ENCODE measurements at places on chromosomes 1 and 21. TPM values are rescaled to one million over a fixed set of nuclear protein-coding genes. Genes with fewer than 3 reads are reported as not detected.

TINAGL1 gene
- total RNA-seq = not detected

DNA sequence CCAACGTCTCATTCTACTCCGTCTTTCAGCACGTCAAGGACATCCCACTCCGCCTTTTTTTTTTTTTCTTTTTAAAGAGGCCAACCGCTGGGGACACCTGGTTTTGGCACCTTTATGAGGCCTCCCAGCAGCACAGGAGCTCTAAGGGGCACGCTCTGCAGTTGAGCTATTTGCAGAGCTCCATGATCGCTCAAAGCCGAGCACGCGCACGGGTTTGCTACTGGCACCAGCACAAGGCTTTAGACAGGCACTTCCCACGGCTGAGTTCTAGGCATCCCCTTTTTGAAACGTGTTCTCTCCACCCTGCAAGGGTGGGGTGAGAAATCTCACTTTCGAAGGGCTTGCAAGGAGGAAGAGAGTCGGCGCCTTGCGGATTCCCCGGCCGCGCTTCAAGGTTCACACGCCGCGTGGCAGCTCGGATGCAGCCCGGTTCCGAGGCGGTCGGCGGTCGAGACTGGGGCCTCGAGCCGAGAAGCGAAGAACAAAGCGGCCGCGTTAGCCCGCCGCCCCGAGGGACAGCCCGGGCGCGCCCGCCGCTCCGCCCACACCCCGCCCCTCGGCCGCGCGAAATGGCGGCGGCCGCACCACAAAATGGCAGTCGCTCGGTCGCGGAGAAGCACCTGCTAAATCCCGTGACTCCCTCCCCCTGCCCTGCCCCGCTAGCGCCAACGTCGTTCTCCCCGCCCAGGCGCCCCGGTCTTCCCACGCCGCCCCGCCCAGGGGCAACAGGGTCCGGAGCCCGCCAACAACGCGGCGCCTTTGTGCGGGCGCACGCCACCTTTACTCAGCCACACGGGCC, 12.9 kb upstream of the SPEN start:
- H3K27me3 ChIP-seq = no peaks in the 10 kb centered on the region
- H3K4me1 ChIP-seq = peaks cover 32% of the 10 kb centered on the region
- peaks cover 7% of the 10 kb centered on the region for H3K36me3 ChIP-seq
- H3K4me3 ChIP-seq = peak overlapping the region; percentile 94
- peak; percentile 91 for DNase-seq
- peak overlapping the region; percentile 96 for H3K27ac ChIP-seq

SLC25A34 gene
- total RNA-seq = 0.81 TPM

C1orf210 gene
- total RNA-seq = not detected

LRRIQ3 gene
- total RNA-seq = 0.96 TPM

GRCh38 chr1:170893655-170894297, 41.6 kb upstream of the MROH9 start:
- H3K36me3 ChIP-seq = no peaks in the 10 kb centered on the region
- H3K4me3 ChIP-seq = no peak overlapping the region
- H3K27me3 ChIP-seq = peaks cover 16% of the 10 kb centered on the region
- H3K27ac ChIP-seq = no peak overlapping the region

DNA sequence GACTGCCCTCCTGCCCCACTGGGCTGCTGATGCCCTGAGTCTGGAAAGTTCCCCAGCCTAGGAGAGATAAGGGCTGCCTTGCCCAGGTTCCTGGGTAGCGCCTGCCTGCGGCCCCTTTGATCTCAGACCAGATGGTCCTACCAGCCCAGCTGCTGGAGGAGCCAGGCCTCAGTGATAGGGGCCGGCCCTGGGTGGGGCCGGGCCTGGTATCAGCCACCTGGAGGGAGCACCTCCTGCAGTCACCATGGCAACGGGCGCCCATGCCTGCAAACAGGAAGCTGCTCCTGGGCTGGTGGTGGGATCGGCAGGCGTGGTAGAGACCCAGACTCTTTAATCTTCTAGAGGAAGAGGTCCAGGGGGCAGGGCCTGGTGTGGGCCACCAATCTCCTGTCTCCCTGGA, 119.7 kb upstream of the WNT4 start:
- DNase-seq = no peak
- H3K27me3 ChIP-seq = peaks cover 3% of the 10 kb centered on the region
- no peaks in the 10 kb centered on the region for H3K36me3 ChIP-seq
- no peak overlapping the region for H3K4me3 ChIP-seq

DNA sequence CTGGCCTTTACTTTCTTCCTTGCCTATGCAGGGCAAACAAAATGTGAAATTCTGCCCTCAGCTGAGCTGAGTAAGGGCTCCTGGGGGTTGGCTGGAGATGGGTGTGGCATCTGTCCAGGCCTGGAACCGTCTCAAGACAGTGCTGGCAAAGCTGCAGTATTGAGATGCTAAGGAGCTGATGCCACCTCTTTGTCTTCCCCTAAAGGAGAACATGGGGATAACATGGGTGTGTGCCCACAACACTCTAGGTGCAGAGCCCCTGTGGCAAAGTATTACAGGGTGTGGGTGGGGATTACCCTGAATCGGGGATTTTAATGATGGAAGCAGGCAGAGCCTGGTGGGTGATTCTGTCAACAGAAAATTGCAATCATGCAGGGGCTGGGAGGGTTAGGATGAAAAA, 2.5 kb upstream of the ST3GAL3 start:
- peaks cover 26% of the 10 kb centered on the region for H3K36me3 ChIP-seq
- H3K4me1 ChIP-seq = peaks cover 24% of the 10 kb centered on the region
- H3K27me3 ChIP-seq = no peaks in the 10 kb centered on the region
- no peak for DNase-seq

GRCh38 chr1:13825033-13825432, 125.0 kb downstream of the PRDM2 start:
- H3K4me1 ChIP-seq = peaks cover 3% of the 10 kb centered on the region
- H3K4me3 ChIP-seq = no peak overlapping the region
- DNase-seq = no peak
- peaks cover 2% of the 10 kb centered on the region for H3K36me3 ChIP-seq
- H3K27ac ChIP-seq = no peak overlapping the region

DNA sequence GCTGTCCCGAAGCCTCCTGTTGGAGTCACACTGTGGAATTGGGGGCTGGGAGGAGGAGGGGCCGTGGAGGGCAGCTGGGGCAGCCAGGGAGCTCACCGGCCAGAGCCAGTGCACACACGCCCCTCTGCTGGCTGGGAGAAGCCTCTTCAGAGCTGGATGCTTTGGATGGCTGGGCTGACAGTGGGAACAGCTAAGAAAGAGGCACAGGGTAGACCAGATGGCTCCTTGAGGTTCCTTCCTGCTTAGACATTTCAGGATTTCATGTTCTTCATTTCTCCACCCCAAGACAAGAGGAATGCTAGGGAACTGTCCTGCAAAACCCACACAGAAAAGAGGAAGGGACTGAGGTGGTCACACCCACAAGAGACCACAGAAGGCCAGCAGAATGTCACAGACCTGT, 254.8 kb upstream of the VAMP3 start:
- no peaks in the 10 kb centered on the region for H3K36me3 ChIP-seq
- H3K27me3 ChIP-seq = peaks cover 1% of the 10 kb centered on the region
- H3K27ac ChIP-seq = no peak overlapping the region
- H3K4me1 ChIP-seq = no peaks in the 10 kb centered on the region
- no peak for DNase-seq
- no peak overlapping the region for H3K4me3 ChIP-seq

DNA sequence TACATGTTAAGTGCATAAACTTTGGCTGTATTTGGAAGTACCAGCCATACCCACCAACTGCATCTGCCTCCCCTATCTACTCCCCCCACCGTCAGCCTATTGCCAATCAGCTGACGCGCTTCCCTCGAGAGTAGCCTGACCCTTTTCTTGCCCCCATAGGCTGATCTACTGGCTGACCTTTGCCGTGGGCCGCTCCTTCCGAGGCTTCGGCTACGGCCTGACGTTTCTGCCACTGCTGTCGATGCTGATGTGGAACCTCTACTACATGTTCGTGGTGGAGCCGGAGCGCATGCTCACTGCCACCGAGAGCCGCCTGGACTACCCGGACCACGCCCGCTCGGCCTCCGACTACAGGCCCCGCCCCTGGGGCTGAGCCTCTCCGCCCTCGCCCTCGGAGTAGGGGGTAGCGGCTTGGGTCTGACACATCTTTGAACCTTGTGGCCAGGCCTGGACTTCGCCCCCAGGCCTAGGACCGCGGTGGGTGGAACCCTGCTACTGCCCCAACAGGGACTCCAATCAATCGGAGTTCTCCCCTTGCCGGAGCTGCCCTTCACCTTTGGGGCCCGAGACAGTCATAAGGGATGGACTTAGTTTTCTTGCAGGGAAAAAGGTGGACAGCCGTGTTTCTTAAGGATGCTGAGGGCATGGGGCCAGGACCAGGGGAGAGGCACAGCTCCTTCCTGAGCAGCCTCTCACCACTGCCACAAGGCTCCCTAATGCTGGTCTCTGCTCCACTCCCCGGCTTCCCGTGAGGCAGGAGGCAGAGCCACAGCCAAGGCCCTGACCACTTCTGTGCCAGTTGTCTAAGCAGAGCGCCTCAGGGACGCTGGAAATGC, 4.0 kb downstream of the GLMP start:
- no peaks in the 10 kb centered on the region for H3K27me3 ChIP-seq
- H3K36me3 ChIP-seq = peaks cover 6% of the 10 kb centered on the region
- H3K4me1 ChIP-seq = peaks cover 14% of the 10 kb centered on the region

GRCh38 chr1:177054542-177054941, 110.0 kb downstream of the ASTN1 start:
- H3K36me3 ChIP-seq = no peaks in the 10 kb centered on the region
- no peaks in the 10 kb centered on the region for H3K4me1 ChIP-seq
- no peak overlapping the region for H3K27ac ChIP-seq
- no peak overlapping the region for H3K4me3 ChIP-seq
- no peak for DNase-seq

FAM110D gene
- total RNA-seq = not detected

FCRLA gene
- total RNA-seq = not detected

- no peak for DNase-seq
- H3K4me3 ChIP-seq = no peak overlapping the region
- H3K4me1 ChIP-seq = no peaks in the 10 kb centered on the region
- H3K27ac ChIP-seq = no peak overlapping the region
- H3K27me3 ChIP-seq = peaks cover 9% of the 10 kb centered on the region
Observed at GRCh38 chr1:99472893-99473292, 173.0 kb upstream of the PALMD start.

- peaks cover 13% of the 10 kb centered on the region for H3K4me1 ChIP-seq
- H3K4me3 ChIP-seq = no peak overlapping the region
- H3K36me3 ChIP-seq = no peaks in the 10 kb centered on the region
- DNase-seq = no peak
Observed at GRCh38 chr1:228009116-228009827, 2.5 kb downstream of the WNT3A start.

- H3K4me1 ChIP-seq = no peaks in the 10 kb centered on the region
- peaks cover 9% of the 10 kb centered on the region for H3K27me3 ChIP-seq
- H3K4me3 ChIP-seq = no peak overlapping the region
- no peak for DNase-seq
- H3K36me3 ChIP-seq = no peaks in the 10 kb centered on the region
Observed at GRCh38 chr1:7692005-7692404, 79.1 kb upstream of the VAMP3 start.

DNA sequence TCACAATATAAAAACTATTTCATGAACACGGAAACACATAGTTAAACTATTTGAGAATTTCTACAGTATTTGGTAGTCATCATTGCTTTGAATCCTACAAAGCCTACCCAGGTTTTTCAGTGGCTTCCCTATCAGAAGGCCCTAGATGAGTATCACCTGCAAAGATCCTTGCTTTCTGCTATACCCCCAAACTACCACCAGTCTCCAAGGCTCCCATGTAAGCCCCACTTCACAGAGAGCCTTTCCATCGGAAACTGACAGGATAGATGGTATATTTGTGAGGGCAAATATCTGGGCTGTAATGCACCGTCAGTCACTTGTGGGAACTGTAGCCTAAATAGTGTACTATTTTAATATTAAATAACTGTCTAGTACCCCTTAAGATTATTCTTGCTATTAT, 674.3 kb downstream of the BRINP3 start:
- no peak overlapping the region for H3K27ac ChIP-seq
- no peak overlapping the region for H3K4me3 ChIP-seq
- no peak for DNase-seq
- H3K4me1 ChIP-seq = no peaks in the 10 kb centered on the region

GRCh38 chr1:152000964-152001630, 7.4 kb upstream of the S100A10 start:
- H3K27me3 ChIP-seq = peaks cover 11% of the 10 kb centered on the region
- H3K4me3 ChIP-seq = no peak overlapping the region
- DNase-seq = no peak

DNA sequence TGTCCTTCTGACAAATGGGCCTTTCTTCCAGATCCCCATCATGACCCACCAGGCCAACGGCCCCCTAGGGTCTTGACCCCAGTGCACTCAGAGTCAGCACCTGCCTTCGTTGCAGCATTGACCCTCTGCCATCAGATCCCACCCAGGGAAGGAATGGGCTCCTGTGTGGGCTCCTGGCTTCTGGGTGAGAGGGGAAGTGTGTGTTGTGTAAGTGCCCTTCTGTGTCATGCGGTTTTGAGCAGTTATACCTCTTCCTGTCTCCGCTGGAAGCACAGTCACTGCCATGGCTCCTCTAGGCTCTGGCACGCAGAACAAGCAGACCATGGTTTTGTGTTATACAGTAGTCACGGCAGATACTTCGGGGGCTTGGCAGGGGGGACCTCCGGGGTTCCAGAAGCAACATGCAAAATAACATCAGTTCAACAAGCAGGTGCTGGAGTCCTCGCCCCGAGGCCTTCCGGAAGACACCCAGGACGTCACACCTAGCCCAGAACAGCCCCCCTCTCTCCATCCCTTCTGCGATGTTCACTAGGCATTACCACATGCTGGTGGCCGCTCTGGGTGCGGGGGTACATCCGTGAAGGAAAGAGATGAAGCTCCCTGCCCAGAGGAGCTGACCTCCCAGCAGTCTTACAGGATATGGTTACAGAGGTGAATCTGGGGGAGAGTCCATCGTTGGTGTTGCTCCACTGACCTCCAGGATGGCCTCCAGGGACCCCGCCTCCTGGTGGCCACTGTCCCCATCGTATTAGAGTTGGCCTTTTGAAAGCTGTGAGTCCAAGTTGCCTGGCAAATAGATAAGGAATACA, 17.4 kb upstream of the KCNAB2 start:
- peak; percentile 84 for DNase-seq
- peaks cover 63% of the 10 kb centered on the region for H3K36me3 ChIP-seq
- peak overlapping the region; percentile 97 for H3K4me3 ChIP-seq
- peaks cover 62% of the 10 kb centered on the region for H3K4me1 ChIP-seq
- no peaks in the 10 kb centered on the region for H3K27me3 ChIP-seq
- peak overlapping the region; percentile 98 for H3K27ac ChIP-seq

DNA sequence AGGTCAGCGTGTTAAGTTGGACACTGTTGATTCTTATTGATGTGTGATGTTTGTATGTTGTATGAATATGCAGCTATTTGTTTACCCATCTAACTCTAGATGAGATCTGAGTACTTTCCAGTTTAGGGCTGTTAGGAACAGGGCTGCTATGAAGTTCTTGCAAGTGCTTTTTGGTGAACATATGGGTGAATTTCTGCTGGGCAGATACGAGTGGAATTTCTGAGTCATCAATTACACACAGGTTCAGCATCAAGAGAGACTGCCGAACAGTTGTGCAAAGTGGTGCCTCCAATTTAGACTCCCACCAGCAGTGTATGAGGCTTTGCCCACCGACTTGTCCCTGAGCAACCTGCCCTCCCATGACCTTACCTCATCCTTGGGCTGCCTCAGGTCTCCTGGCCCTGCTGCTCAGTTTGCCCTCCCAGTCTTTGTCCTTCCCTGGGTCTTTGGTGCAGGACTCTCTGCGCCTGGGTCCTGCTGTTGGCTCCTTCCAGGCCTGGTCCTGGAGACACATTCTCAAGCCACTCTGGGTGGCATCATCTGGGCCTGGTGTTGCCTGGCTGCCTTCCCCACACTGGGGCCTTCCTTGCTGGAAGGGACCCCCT, 343.6 kb downstream of the PTPRU start:
- H3K36me3 ChIP-seq = no peaks in the 10 kb centered on the region
- no peak for DNase-seq
- no peaks in the 10 kb centered on the region for H3K27me3 ChIP-seq
- no peaks in the 10 kb centered on the region for H3K4me1 ChIP-seq
